ENCODE measurements at places on chromosomes 12 and 14.

DNA sequence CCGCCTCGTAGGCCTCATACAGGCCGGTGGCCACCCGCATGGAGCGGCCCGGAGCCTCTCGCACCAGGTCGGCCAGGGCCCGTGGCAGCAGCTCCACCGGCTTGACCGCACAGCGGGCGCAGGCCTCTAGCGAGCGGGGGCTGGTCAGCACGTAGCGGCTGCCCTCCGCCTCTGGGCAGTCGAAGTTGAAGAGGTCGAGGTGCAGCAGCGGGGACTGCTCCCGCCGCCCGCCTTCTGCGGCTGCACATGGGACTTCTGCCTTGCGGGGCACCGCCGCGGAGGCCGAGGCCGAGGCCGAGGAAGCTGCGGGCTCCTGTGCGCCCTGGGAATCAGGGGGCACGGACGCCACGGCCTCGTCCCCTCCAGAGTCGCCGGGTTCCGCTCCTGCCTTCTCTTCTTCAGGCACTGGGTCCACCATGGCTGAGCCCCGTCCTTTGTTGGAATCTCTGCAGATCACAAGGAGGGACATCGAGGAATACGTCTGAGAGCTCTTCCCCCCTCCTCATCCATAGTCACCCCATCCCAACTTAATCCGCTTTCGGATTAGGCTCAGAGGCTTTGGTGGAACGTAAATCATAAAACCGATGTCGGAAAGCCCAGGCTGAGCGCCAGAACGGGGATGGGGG lies 1.4 kb downstream of the CCDC177 start:
- no peak for DNase-seq

- DNase-seq: no peak
Observed at GRCh38 chr12:72207079-72207478, 65.1 kb upstream of the TRHDE start.

DNA sequence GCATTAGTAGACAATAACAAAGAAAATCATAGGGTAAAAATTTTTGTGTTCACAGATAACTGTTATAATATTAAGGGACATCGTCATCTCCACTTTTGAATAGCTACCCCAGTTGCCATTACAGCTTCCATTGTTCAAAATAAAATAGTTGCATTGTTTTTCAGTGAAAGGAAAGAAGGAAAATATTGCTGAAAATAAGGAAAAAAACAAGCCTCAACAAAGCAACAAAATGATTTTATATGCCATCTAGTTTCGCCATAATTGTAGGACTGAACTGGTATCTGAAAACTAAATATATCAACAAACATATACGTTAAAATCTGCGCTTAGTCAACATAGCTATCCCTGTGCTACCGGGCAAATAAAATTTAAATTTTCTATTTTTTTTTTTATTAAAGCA lies 3.3 kb downstream of the CDK17 start:
- no peak for DNase-seq

GRCh38 chr12:105947906-105948305 lies 190.8 kb downstream of the NUAK1 start:
- DNase-seq: no peak

- DNase-seq: no peak
Observed at GRCh38 chr12:89951050-89951693, 242.5 kb upstream of the ATP2B1 start.

All from NCI-H1105 (cell line).